ENCODE measurements at places on chromosomes 16 and 17.

DNA sequence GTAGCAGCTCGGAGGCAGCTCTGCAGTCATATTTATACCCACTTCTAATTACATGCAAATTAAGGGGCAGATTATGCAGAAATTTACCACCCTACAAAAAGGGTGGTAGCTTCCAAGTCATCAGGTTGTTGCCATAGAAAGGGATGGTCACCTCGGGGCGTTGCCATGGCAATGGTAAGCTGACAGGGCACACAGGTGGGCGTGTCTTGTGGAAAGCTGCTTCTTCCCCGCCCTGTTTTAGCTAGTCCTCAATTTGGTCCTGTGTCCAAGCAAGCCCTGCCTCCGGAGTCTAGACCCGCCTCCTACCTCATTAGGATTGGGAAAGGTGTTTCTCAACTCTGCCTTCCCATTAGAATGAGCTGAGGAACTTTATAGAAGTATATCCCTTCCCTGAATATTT lies 98.7 kb downstream of the HS3ST2 start:
- no peak for DNase-seq

DNA sequence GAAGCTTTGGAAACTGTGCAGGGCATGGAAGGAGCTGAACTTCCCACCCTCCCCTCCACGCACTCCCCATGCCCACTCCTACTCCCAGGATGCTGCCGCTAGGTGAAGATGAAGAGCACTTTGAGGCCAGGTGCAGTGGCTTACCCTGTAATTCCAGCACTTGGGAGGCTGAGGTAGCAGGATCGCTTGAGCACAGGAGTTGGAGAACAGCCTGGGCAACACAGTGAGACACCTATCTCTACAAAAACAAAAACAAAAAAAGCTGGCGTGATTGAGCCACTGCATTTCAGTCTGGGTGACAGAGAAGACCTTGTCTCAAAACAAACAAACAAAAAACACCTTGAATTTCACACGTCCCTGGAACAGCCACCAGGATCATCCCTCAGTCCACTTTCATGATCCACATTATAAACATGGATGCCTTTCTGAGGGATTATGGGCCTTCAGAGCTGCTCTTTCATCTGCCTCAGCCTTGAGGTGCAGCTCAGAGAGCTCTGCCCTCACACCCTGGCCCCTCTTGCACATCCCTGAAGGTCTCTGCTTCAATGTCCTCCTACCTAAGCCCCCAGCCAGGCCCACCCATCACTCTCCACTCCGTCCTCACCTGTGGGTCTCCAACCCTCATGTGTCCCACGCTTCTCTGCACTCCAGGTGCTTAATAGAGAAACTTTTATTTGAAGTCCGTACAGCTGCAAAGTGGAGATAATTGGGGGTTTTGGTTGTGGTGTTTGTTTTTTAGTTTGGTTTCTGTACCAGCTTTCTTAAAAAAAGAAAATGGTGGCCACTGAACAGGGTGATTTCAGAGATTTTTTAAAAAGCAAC lies 25.8 kb downstream of the PHB1 start:
- DNase-seq, result no peak

DNA sequence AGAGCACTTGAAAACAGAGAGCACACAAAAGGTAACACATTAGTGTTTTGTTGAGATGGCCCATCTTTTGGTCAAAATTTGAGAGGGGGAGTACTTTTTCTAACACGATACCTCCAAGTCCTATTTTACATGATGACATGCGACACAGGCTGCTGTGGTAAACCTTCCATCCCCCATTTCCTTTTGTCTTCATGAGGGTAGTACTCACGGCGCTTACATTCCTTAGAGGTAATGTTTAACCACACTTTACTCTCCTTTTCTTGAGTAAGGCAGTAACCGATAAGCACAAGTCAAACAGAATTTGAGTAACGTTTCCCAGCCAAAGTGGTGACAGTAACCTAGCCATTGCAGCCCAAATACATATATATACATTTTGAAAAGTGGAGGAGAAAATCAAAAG lies 35.8 kb upstream of the PITPNM3 start:
- peak; percentile 44 for DNase-seq

DNA sequence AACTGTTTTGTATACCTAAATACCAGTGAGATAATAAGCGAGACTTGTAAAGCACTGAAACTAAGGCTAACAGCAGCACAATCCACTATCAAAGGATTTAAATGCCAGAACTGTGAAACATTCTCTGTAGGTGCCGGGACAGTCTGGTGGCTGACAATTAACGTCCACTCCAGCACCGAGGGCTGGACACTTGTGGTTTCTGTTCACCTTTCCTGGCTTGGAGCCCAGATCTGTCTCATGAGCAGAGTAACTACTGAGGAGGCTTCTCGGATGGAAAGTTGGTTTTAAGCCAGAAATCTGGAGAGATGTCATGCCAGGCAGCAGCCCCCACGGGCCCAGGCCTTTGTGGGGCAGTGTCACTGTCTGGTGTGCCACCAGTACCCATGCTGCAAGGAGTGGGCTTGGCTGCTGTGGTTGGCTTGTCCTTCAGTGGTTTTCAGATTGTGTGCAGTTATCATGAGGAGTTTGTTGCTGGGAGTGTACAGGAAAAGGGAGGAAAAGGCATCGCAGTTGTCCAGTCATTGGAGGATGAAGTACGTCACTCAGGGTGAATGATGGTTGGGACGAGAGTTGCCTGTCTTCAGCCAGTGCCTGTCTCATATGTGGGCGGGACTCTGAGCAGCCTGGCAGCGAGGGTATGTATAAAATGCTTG lies 35.5 kb downstream of the UBN1 start:
- peak; percentile 43 for DNase-seq

DNA sequence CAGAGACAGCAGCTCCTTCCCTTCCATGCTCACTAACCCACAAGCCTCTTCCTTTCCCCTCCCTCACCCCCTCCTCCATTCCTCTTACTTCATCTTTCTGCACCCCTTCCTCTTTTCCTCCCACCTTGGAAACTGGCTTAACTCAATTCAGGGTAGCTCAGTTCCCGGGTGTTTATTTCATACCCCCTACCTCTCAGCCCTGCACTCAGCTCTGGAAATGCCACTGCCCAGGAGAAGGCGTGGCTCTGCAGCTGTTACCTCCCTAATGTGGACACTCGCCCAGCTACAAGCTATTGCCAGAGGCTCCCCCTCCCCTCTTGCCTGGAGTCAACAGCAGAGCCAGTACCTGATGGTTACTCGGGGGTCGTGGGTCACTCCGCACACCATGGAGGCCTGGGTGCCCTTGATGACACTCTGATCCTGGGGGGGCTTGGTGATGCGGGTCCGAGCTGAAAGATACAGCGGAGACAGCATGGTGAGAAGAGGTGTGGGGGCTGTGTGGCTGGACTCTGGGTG lies 118.4 kb upstream of the CDC42EP4 start:
- DNase-seq, result no peak

GRCh38 chr16:54750249-54750648 lies 180.4 kb upstream of the IRX5 start:
- no peak for DNase-seq

- DNase-seq, result no peak
These were observed 50.9 kb upstream of the SDK2 start for GRCh38 chr17:73695035-73695738.
